ENCODE measurements at places on chromosomes 13 and 19.

- no peak for DNase-seq
These were observed 629.8 kb upstream of the PCDH9 start for GRCh38 chr13:67859904-67860303.

GRCh38 chr13:23411220-23411619, 22.3 kb downstream of the SACS start:
- DNase-seq: no peak

DNA sequence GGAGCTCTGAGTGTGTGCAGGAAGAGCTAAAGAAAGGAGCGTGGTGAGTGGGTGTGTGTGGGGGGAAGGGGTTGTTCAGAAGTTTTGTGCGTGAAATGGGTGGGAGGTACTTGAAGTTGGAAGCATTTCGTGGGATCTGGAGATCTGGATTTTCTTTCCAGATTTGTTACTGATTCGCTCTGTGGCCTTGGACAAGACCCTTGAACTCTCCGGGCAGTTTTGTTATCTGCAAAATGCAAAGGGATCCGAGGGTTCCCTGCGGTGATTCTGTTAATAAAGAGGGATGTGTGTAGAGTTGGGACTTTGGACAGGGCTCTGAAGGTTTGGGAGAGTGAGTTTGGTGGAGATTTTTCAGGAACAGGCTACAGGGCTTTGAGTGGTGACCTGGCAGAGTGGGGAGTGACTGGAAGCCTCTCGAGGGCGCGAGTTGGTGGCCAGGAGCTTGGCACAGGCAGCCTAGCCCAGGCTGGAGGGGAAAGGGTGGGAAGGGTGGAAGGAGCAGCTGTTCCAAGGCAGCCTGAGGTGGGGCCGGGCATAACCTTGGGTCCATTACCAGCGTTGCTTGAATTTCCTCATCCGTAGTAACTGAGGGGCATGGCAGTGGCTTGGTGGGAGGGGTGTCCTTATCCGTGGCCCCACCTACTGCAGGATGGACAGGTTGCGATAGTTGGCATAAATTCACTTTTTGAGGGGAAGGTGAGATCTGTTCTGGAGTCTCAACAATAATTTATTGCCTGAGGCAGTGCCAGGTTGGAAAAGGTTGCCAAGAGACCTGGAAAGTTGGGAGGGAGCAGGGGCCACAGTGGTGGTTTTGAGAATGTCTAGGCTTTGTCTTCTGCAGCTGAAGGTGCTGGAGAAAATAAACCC, 2.1 kb downstream of the ACTN4 start:
- peak; percentile 84 for DNase-seq

- DNase-seq: peak; percentile 22
These were observed 9.9 kb downstream of the CEACAM4 start for GRCh38 chr19:41616792-41617621.

DNA sequence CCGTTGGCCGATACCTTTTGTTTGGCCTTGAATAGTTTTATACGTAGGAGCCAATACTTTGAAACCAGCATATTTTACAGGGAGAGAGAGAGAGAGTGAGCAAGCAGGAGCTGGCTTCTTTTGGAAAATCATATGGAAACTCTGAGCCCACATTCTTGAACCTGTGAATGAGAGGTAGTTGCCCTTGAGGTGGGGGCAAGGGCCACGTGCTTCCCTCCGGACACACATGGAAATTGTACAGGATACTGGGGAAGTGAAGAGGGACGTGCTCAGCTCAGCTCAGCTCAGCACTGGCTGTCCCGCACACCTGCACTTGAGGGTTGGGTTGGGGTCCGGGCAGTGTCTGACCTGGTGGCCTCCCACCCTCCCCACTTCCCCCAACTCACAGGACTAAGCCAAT, 68.3 kb downstream of the SPRYD7 start:
- no peak for DNase-seq

GRCh38 chr13:91368676-91369440, 21.4 kb downstream of the MIR17HG start:
- DNase-seq: no peak

DNA sequence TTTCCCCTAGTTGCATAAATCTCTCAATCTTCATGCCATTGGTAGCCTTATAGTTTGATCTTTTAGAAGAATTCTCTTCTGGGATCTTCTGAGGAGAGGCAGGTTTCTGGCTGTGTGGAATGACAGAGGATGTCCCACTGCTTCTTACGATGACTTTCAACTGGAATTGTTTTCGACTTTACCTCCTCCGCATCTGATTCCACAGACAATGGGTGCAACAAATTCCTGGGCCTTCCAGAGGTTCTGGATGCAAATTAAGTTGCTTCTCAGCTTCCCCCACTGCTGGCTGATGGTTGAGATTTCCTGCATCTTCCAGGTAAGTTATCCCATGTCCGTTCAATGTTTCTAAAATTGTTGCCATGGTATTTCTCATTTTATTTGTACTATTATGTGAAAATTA, 142.3 kb upstream of the TSC22D1 start:
- no peak for DNase-seq

- DNase-seq: peak; percentile 54
These were observed 17.0 kb upstream of the COX7A1 start for GRCh38 chr19:36169084-36169760.

- no peak for DNase-seq
These were observed 941 bp upstream of the UHRF1 start for GRCh38 chr19:4908360-4908759.

All from A172 (cell line).